ENCODE measurements at places on chromosomes 11 and 22.

- no peak for DNase-seq
Measured at GRCh38 chr11:123509737-123510578, 79.9 kb downstream of the GRAMD1B start.

- peak; percentile 77 for DNase-seq
Measured at GRCh38 chr11:46112961-46113607, 8.2 kb downstream of the PHF21A start.

DNA sequence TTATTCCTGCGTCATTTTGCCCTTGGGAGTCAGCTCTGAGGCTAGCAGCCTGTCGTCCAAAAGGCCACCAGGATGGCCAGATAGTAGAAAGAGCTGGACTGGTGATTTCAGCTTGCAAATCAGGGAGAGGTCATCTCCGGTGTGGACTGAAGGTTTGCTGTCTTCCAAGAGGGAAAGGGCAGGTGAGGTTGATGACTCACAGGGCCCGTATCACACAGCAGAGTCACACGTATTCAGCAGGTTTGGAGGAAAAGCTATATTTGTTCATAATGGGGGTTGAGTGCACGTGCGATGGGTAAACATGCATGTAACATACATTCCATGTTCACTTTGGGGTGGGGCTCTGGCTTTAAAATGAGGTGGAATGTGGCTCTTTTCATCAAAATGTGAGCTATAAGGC lies 25.6 kb downstream of the MRPL21 start:
- DNase-seq, result no peak

DNA sequence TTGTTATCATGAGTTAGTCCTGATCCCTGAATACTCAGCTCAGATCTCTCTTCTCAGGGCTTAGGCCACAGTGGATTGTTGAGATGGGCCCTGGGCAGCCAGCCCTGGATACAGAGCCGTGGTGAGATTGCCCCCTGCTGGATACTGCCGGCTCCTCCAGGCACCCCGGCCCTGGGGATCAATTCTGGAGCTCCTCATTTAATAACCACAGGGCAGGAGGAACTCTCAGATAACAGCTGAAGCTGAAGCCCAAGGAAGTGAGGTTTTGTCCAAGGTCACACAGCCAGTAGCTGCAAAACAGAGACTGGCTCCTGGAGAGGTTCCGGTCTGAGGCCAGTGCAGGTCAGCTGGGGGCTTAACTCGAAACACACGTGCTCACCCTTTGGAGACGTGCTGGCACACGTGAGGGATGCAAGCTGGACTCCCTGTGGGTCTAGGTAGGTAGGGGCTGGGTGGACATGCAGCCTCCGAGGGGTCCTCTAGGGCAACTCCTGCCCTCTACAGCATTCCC lies 16.0 kb downstream of the USH1C start:
- peak; percentile 31 for DNase-seq

- DNase-seq, result no peak
Measured at GRCh38 chr11:72773696-72774095, 20.2 kb downstream of the STARD10 start.

DNA sequence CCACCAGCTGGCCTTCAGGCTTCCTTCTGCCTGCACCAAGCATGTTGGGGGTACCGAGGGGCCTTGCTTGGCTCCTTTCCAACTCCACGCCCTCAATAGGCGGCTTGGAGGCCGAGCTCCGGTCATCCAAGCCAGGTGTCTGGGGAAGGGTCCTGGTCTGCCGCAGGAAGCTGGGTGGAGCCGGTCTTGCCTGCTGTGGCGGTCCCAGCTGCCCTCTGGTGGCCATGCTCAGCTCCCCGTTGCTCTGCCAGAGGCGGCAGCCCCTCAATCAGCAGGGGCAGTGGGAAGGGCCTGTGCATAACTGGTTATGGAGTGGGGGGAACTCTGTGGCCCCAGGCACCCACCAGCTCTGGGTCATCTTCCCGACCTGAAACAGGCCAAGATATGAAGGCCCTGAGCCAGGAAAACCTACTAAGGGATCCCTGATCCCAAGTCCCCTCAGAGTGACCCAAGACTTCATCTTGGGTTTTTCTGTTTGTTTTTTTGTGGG lies 3.2 kb downstream of the ARVCF start:
- DNase-seq, result peak; percentile 21

- no peak for DNase-seq
Measured at GRCh38 chr11:74844072-74844471, 95.4 kb downstream of the RNF169 start.

DNA sequence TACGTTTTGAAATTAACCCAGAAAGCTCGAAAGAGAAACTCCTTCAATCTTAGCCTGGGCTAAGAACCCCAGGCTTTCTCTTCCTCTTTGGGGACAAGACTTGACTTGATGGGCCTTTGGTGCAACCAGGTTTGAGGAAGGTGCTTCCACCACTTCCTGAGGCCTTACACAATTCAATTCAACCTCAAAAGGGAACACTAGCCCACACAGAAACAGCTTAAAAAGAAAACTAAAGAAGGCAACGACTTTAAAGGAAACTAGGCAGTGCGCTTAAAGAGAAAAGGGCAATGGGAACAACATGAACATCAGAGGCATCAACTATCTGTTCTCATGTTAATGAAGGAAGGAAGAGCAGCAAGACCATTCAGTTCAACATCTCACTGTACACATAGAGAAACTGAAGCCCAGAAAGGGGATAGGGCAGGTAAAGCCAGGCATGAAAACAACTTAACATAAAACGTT lies 24.8 kb downstream of the PAK1 start:
- peak; percentile 3 for DNase-seq

DNA sequence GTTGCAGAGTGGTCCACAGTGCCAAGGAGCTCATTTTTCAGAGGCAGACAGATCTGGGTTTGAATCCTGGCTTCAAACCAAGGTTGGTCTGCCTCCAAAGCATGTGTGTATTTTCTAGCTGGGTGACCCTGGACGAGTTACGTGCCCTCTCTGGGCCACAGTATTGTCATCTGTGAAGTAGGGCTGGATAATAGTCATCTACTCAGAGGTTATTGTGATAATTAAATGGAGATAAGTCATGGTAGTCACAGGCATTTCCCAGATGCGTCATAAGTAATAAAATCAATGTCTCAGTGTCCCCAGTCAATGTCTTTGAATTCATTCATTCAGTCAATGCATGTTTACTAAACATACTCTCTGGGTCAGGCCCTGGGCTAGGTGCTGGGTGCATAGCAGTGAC lies 8.6 kb downstream of the OMP start:
- DNase-seq, result no peak

DNA sequence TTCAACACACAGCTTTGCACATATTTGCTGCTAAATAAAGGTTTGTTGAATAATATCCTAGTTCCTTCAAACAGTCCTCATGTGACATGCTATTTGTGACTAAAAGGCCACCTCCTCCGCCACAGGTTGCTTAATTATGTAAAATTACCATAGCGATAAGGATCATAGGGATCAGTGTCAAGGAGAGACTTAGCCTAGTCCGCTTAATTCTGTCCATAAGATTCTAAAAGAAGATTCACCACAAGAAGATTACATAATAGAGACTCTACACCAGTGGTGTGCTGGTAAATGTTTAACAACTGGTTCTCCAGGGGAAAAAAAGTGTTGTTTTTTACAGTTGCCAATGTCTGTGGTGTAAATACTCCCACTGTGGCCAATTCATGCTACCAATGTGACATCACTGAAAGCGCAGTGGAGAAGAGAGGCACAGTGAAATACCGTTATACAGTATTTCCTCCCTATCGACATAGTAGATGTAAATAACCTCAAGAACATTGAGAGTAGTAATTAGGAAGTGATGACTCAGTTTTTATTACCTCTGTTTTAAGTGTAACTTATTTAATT lies 4.2 kb upstream of the CHRDL2 start:
- no peak for DNase-seq

Data from CD4-positive, alpha-beta T cell treated with Interleukin-12 subunit alpha and Interleukin-12 subunit beta, for 1 hour (primary cell).